ENCODE measurements at places on chromosomes 16 and 17.

- DNase-seq: no peak
Measured at GRCh38 chr17:27083408-27084185, 210.3 kb upstream of the WSB1 start.

GRCh38 chr16:22688930-22689329 is 125.0 kb upstream of the HS3ST2 start:
- DNase-seq: no peak

DNA sequence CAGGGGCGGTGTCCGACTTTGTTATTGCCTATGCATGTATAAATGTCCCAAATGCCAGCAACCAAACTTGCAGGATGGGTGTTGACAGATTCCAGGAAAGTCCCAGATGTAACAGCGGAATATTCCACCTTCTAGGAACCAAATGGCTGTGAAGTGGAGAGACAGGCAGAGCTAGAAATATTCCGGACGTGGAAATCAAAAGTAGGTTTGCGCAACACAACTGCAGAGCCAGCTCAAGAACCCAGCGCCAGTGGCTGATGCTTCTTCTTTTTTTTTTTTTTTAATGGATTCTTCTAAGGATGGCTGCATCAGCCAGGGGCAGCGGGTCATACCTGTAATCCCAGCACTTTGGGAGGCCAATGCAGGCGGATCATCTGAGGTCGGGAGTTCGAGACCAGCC is 601.7 kb downstream of the MAF start:
- DNase-seq: no peak

- DNase-seq: no peak
Measured at GRCh38 chr17:5418858-5419355, 555 bp downstream of the NUP88 start.

GRCh38 chr17:64497565-64498035 is 746 bp upstream of the POLG2 start:
- DNase-seq: no peak

DNA sequence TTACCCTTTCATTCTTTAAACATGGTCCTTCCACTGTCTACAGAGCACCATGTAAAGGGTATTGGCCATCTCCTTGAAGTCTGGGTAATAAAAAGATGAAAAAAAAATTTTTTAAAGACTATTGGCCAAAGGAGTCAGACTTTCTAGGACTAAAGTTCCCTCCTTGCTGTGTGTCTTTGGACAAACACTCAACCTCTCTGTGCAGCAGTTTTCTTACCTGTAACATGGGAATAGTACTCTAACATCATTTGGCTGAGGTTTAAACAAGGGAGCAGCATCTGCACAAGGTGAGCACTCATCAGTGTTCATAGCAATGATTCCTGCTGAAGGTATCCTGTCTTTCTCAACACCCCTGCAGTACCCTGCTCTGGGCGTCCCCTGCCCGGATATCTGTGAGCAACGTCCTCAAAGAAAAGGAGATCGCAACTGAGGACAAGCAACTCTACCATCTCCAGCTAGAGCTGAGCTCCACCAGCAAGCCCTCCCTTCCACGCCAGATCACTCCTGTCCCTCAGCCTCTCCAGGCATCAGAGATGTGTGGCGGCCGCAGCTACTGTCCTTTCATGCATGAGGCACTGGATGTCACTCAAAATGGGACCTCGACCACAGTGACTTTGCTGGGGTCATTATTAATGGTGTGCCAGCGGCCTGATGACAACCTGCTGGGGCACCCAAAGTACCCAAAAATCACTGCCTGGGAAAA is 29.5 kb upstream of the RPH3AL start:
- DNase-seq: no peak

GRCh38 chr16:58506241-58507194 is 6.6 kb downstream of the NDRG4 start:
- DNase-seq: no peak

GRCh38 chr17:48498164-48498850 is 32.5 kb downstream of the HOXB1 start:
- DNase-seq: no peak

All from NCI-H1048 (cell line).